A549 treated with CORT108297 at 1 μM for 4 hours (cell line): ENCODE measurements at places on chromosomes 5 and 9. TPM values are rescaled to one million over a fixed set of nuclear protein-coding genes. Genes with fewer than 3 reads are reported as not detected.

The KCNT1 gene
- 0.01 to 0.06 TPM in 2 of 5 replicates, not detected in the others for total RNA-seq

The CAMK4 gene
- 0.06 to 0.11 TPM (median 0.10 TPM) in 4 of 5 replicates, not detected in the other for total RNA-seq

The MED7 gene
- 14.1 to 21.1 TPM (median 15.7 TPM) in 5 replicates for total RNA-seq

The RANBP17 gene
- total RNA-seq = 2.0 to 2.5 TPM (median 2.1 TPM) in 5 replicates

The DRD1 gene
- total RNA-seq = 0.28 to 0.96 TPM (median 0.47 TPM) in 5 replicates

The BAAT gene
- 0.33 to 0.60 TPM (median 0.41 TPM) in 5 replicates for total RNA-seq

The RXFP3 gene
- not detected in 5 replicates for total RNA-seq

The TYRP1 gene
- total RNA-seq = 0.12 TPM in 1 of 5 replicates, not detected in the others

The ZNF483 gene
- total RNA-seq = 0.66 to 0.92 TPM (median 0.83 TPM) in 5 replicates

The RNF208 gene
- total RNA-seq = 0.95 to 2.7 TPM (median 2.2 TPM) in 5 replicates

The DENND1A gene
- total RNA-seq = 9.9 to 12.0 TPM (median 11.1 TPM) in 5 replicates

The RFX3 gene
- total RNA-seq = 0.98 to 1.9 TPM (median 1.5 TPM) in 5 replicates

The TRPM3 gene
- total RNA-seq = not detected in 5 replicates

The SH2D3C gene
- 0.06 to 0.36 TPM (median 0.06 TPM) in 5 replicates for total RNA-seq

The CSF1R gene
- 0.11 to 0.22 TPM (median 0.15 TPM) in 5 replicates for total RNA-seq

The THG1L gene
- total RNA-seq = 25.7 to 37.1 TPM (median 27.2 TPM) in 5 replicates

The CBY3 gene
- not detected in 5 replicates for total RNA-seq

The CEL gene
- 0.50 to 0.75 TPM (median 0.65 TPM) in 5 replicates for total RNA-seq

The PRUNE2 gene
- total RNA-seq = 0.02 to 0.03 TPM in 2 of 5 replicates, not detected in the others

The SPINK6 gene
- 0.21 to 0.65 TPM (median 0.29 TPM) in 4 of 5 replicates, not detected in the other for total RNA-seq
